Kidney (tissue), 22 donors: ENCODE measurements at places on chromosomes 5 and 9. TPM values are rescaled to one million over a fixed set of nuclear protein-coding genes. Genes with fewer than 3 reads are reported as not detected.

Gene ERAP2
- polyA plus RNA-seq, result 13.8 TPM

Gene PLEKHG4B
- polyA plus RNA-seq, result 0.37 TPM

Gene FOXD4L3
- not detected for polyA plus RNA-seq

Gene LRRTM2
- polyA plus RNA-seq, result not detected

Gene ZNF883
- polyA plus RNA-seq, result 2.9 TPM

Gene ARL14EPL
- polyA plus RNA-seq, result not detected

Gene IRX4
- polyA plus RNA-seq, result not detected

Gene SLC2A8
- 22.0 TPM for polyA plus RNA-seq

Gene DNAI1
- polyA plus RNA-seq, result 2.4 TPM

Gene WDR38
- not detected for polyA plus RNA-seq

Gene MUSK
- not detected for polyA plus RNA-seq

Gene MARCOL
- polyA plus RNA-seq, result not detected

Gene NSUN2
- polyA plus RNA-seq, result 16.9 TPM

Gene SHOC1
- 2.5 TPM for polyA plus RNA-seq

Gene CDX1
- polyA plus RNA-seq, result 0.39 TPM

Gene PRDM9
- not detected for polyA plus RNA-seq

Gene SLC9A3
- polyA plus RNA-seq, result 36.9 TPM

Gene SMIM33
- not detected for polyA plus RNA-seq

Gene EGFLAM
- polyA plus RNA-seq, result 5.9 TPM

Gene ADAM19
- 0.88 TPM for polyA plus RNA-seq

Gene SLC1A1
- polyA plus RNA-seq, result 19.6 TPM

Gene PCDHA9
- not detected for polyA plus RNA-seq

Gene SGCD
- polyA plus RNA-seq, result 0.99 TPM

Gene PTPDC1
- 2.8 TPM for polyA plus RNA-seq

Gene DMGDH
- 39.7 TPM for polyA plus RNA-seq

Gene SVEP1
- polyA plus RNA-seq, result 1.1 TPM

Gene CYSRT1
- 1.3 TPM for polyA plus RNA-seq

Gene OCLN
- polyA plus RNA-seq, result 13.5 TPM

Gene SOWAHA
- polyA plus RNA-seq, result 7.1 TPM

Gene XRCC4
- polyA plus RNA-seq, result 8.5 TPM

Gene TRPM3
- 8.8 TPM for polyA plus RNA-seq

Gene PCDHB13
- 0.86 TPM for polyA plus RNA-seq

Gene OR13C4
- polyA plus RNA-seq, result not detected

Gene CYFIP2
- 217 TPM for polyA plus RNA-seq

Gene SPINK6
- not detected for polyA plus RNA-seq

Gene GABRP
- 3.4 TPM for polyA plus RNA-seq

Gene ERBIN
- polyA plus RNA-seq, result 14.3 TPM

Gene ORM2
- polyA plus RNA-seq, result not detected

Gene PPP1R26
- polyA plus RNA-seq, result 10.2 TPM

Gene PCDHGA1
- 0.19 TPM for polyA plus RNA-seq

Gene CHMP5
- 100 TPM for polyA plus RNA-seq

Gene ADAMTS2
- 2.0 TPM for polyA plus RNA-seq

Gene FBP2
- polyA plus RNA-seq, result not detected

Gene MLANA
- polyA plus RNA-seq, result not detected

Gene TTLL11
- polyA plus RNA-seq, result 2.3 TPM

Gene ANKRD31
- polyA plus RNA-seq, result 0.17 TPM

Gene WNT8A
- polyA plus RNA-seq, result not detected

Gene LCP2
- polyA plus RNA-seq, result 4.6 TPM

Gene ELAVL2
- polyA plus RNA-seq, result 0.19 TPM

Gene SYK
- polyA plus RNA-seq, result 13.3 TPM

Gene LCN15
- polyA plus RNA-seq, result not detected

Gene MED27
- polyA plus RNA-seq, result 23.1 TPM

Gene ADAMTS6
- polyA plus RNA-seq, result 0.32 TPM
